Right atrium auricular region (tissue), 2 donors: ENCODE measurements at places on chromosomes 11 and 22. TPM values are rescaled to one million over a fixed set of nuclear protein-coding genes. Genes with fewer than 3 reads are reported as not detected.

The ZNRF3 gene
- total RNA-seq = 7.9 TPM

The SERPIND1 gene
- 4.1 TPM for total RNA-seq

The ADM2 gene
- not detected for total RNA-seq

The NAP1L4 gene
- total RNA-seq = 128 TPM

GRCh38 chr22:20244691-20245576 lies 23.2 kb downstream of the RTN4R start:
- no peak overlapping the region for H3K4me3 ChIP-seq
- no peaks in the 10 kb centered on the region for H3K27me3 ChIP-seq
- no peak overlapping the region for H3K27ac ChIP-seq
- no peaks in the 10 kb centered on the region for H3K36me3 ChIP-seq
- no peaks in the 10 kb centered on the region for H3K4me1 ChIP-seq

DNA sequence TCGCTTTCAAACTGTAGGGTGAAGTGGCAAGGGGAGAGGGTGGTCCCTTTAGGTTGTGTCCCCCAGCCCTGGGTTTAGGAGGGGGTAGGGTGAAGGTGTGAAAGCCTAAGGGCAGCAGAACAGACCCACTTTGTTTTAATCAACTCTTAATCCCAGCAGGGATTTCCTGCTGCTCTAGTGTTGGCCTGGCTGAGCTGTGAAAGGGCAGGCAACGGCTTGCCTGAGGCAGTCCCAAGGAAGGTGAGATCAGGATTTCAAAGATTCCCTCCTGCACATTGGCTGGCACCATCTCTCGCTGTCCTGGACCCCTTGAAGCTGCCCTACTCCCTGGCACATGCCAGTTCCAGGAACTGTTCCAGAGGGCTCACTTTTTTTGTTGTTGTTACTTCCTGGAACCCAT lies 221.3 kb downstream of the INSC start:
- H3K27me3 ChIP-seq = no peaks in the 10 kb centered on the region
- DNase-seq = no peak
- H3K27ac ChIP-seq = no peak overlapping the region
- H3K36me3 ChIP-seq = no peaks in the 10 kb centered on the region
- no peak overlapping the region for H3K4me3 ChIP-seq

DNA sequence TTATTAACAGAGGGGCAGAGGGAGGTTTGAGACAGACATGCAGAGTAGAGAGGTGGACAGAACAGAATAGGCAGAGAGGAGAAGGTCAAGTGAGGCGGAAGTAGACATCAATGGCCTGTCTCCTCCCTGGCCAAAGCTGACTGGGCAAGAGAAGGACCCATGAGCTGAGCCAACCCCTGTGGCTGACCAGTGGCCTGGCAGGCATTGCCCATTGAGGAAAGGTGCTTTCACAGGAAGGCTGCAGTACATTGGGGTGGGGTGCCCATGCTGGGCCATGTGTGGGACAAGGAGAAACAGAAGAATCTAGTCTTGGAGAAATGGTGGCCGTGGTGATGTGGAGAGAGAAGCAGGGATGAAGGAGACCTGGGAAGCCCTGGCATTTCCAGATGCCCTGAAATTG lies 76.0 kb downstream of the MYEOV start:
- H3K36me3 ChIP-seq = no peaks in the 10 kb centered on the region
- no peak overlapping the region for H3K27ac ChIP-seq
- H3K27me3 ChIP-seq = no peaks in the 10 kb centered on the region
- no peaks in the 10 kb centered on the region for H3K4me1 ChIP-seq

DNA sequence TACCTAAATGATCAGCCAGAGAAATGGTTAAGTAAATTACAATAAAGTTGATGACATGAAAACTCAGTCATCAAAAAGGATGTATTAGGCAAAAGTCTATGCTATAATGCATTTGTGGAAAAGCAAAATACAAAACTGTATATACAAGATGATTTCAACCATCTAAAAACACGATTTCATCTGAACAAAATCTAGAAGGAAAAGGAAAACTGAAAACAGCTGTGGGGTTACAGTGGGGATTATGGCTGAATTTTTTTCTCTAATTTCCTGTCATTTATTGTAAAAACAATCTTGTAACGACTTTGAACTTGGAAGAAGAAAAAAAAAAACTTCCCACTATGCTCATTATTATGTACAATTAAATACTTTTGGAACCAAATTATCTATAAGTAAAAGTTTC lies 30.3 kb downstream of the CHEK2 start:
- H3K36me3 ChIP-seq = no peaks in the 10 kb centered on the region
- H3K27ac ChIP-seq = peak overlapping the region; percentile 58
- no peak for DNase-seq
- no peaks in the 10 kb centered on the region for H3K27me3 ChIP-seq
- H3K4me1 ChIP-seq = no peaks in the 10 kb centered on the region

DNA sequence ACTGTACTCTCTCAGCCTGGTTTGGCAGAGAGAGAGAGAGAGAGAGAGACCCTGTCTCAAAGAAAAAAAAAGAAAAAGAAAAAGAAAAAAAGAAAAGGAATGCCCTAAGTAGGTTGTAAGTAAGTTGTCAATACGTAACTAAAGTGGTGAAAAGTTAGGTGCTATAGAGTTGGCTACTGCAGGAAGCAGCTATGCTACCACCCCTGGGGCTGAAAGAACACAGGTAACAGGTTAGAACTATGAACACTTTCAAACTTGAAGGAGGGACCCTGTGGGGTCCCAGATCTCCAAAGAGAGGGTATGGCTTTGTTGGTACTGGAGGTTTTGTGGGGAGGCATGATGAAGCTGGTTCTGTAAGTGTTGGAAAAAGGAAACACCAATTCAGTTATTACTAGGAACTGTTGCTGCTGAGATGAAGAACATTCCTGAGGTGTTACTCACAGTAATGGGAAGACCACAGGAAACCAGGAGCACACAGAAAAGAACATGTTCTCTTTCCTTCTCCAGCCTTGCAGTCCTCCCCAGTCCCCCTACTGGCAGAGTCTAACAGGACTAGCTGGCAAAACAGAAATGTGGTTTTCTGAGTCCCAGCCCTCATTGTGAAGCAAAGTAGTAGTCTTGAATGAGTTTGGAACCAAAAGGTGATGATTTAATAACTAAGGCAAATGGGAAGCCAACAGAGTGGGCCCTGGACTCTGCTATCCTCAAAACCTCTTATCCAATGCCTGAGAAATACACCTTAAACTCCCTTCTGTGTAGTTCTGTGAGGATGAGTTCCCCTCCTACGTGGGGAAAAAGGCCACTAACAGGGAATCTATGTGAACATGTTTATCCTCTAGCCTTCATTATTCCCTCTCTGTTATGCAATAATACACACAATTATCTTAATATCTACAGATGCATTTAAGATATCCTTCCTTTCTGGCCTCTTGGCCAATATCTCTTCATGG lies 427.0 kb upstream of the DDI1 start:
- no peaks in the 10 kb centered on the region for H3K27me3 ChIP-seq
- no peak for DNase-seq
- no peaks in the 10 kb centered on the region for H3K36me3 ChIP-seq
- H3K4me1 ChIP-seq = no peaks in the 10 kb centered on the region

The TRIM49 gene
- total RNA-seq = not detected

The APOBEC3C gene
- total RNA-seq = 9.1 TPM

DNA sequence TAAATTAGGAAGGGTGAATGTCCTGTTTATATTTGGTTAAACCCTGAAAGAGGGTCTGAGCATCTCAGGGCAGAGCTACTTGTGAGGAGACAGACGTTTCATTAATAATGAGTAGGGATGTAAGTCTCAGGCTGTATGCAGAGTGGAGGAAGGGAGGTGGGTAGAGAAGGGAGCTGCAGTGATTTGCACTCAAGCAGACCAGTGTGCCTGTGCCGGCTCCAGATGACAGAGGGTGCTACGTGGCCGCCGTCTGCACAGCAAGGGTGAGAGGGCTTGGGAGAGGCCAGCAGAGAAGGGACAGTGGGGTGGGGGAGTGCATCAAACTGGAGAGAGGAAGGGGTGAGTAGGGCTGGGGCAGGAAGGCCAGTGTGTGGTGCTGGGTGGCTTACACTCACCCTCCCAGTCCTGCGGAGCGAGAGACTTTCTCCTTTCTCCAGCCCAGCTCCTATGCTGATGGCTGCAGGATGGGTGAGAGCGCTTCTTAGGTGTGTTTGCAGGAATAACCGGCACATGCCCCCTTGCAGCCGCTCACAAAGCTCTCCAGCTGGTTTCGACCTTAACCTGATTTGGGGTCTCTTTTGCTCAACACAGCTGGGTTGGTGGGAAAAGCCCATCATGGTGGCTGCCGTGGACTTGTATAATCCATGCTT lies 130.6 kb downstream of the ST3GAL4 start:
- no peaks in the 10 kb centered on the region for H3K4me1 ChIP-seq
- DNase-seq = no peak
- no peaks in the 10 kb centered on the region for H3K36me3 ChIP-seq
- no peak overlapping the region for H3K4me3 ChIP-seq

- no peak overlapping the region for H3K27ac ChIP-seq
- no peak overlapping the region for H3K4me3 ChIP-seq
- no peak for DNase-seq
- H3K36me3 ChIP-seq = no peaks in the 10 kb centered on the region
- no peaks in the 10 kb centered on the region for H3K4me1 ChIP-seq
Measured at GRCh38 chr11:73439002-73439843, 63.0 kb downstream of the RELT start.

DNA sequence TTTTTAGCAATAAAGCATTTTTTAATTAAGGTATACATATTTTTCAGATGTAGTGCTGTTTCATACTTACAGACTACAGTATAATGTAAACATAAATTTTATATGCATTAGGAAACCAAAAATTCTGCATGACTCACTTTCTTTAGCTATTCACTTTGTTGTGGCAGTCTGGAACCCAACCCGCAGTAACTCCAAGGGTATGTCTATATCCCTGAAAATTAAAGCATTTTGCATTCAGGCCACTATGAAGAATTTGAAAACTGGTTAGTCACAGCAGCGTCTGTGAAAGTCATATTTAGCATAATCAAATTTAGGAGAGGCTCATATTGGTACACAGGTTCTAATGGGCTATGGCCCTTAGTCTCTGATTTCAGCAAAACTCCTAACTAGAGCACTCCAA lies 46.8 kb downstream of the BBOX1 start:
- no peak overlapping the region for H3K27ac ChIP-seq
- H3K36me3 ChIP-seq = no peaks in the 10 kb centered on the region
- H3K4me3 ChIP-seq = no peak overlapping the region
- H3K4me1 ChIP-seq = no peaks in the 10 kb centered on the region

GRCh38 chr11:60786811-60787567 lies 1.9 kb downstream of the MS4A10 start:
- no peaks in the 10 kb centered on the region for H3K36me3 ChIP-seq
- peak; percentile 64 for DNase-seq
- H3K4me1 ChIP-seq = peaks cover 19% of the 10 kb centered on the region
- no peak overlapping the region for H3K27ac ChIP-seq
- no peak overlapping the region for H3K4me3 ChIP-seq

- DNase-seq = no peak
- H3K4me3 ChIP-seq = no peak overlapping the region
- H3K4me1 ChIP-seq = no peaks in the 10 kb centered on the region
- no peaks in the 10 kb centered on the region for H3K36me3 ChIP-seq
- no peaks in the 10 kb centered on the region for H3K27me3 ChIP-seq
Measured at GRCh38 chr11:85299258-85299942, 327.7 kb downstream of the DLG2 start.

The DKK3 gene
- total RNA-seq = 2,934 TPM

GRCh38 chr11:69865707-69866106 lies 46.5 kb upstream of the FGF3 start:
- H3K4me3 ChIP-seq = no peak overlapping the region
- H3K27me3 ChIP-seq = no peaks in the 10 kb centered on the region
- DNase-seq = no peak
- H3K36me3 ChIP-seq = no peaks in the 10 kb centered on the region

DNA sequence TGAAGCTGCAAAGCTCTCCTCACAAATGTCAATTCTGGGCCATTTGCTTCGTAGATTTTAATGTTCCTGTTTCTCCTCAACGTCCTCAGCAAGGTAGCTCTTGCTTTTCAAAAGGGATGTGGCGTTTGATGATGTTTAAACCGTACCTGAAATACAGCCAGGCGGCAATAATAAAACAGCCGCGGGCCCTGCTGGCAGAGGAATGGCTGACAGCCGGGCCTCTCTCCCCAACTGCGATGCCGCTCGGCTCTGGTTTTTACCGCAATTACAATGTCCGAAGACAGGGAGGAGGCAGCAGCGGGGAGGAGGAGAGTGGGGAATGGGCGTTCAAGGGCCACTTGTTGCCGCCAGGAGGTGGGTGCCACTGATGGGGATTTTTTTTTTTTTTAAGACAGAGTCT lies 27.5 kb downstream of the MACROD1 start:
- peaks cover 7% of the 10 kb centered on the region for H3K4me1 ChIP-seq
- H3K27ac ChIP-seq = no peak overlapping the region
- H3K4me3 ChIP-seq = no peak overlapping the region
- H3K36me3 ChIP-seq = no peaks in the 10 kb centered on the region
- no peaks in the 10 kb centered on the region for H3K27me3 ChIP-seq

The OR4A16 gene
- total RNA-seq = not detected

The SLC22A25 gene
- not detected for total RNA-seq

DNA sequence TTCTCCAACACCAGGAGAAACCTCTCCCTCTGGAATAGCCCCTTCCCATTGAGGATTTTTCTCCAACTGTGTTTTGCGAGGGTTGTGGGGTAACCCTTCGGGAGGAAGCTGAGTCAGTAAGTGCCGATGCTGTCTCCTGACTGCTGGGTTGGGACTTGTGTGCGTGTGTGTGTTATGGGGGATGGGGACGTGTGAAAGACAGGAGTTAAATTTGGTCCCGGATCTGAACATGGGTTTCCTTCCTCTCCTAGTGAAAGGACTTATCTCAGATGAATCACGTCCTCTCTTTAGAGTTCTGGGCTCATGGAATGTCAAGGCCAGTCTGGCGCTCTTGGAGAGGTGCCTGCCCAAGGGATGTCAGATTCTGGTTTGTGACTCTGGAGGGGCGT lies 33.3 kb downstream of the KIAA1671 start:
- H3K27ac ChIP-seq = peak overlapping the region; percentile 79
- no peaks in the 10 kb centered on the region for H3K27me3 ChIP-seq
- peak; percentile 80 for DNase-seq
- H3K4me1 ChIP-seq = peaks cover 65% of the 10 kb centered on the region
- H3K4me3 ChIP-seq = no peak overlapping the region
- H3K36me3 ChIP-seq = no peaks in the 10 kb centered on the region

The GPHA2 gene
- not detected for total RNA-seq

GRCh38 chr22:41947424-41948080 lies 600 bp upstream of the CENPM start:
- H3K36me3 ChIP-seq = no peaks in the 10 kb centered on the region
- H3K4me3 ChIP-seq = no peak overlapping the region
- H3K4me1 ChIP-seq = no peaks in the 10 kb centered on the region
- no peaks in the 10 kb centered on the region for H3K27me3 ChIP-seq
- DNase-seq = no peak
